ENCODE measurements at places on chromosomes 13 and 19. TPM values are rescaled to one million over a fixed set of nuclear protein-coding genes. Genes with fewer than 3 reads are reported as not detected.

ZNF112 gene
- total RNA-seq = 7.1 TPM

DNA sequence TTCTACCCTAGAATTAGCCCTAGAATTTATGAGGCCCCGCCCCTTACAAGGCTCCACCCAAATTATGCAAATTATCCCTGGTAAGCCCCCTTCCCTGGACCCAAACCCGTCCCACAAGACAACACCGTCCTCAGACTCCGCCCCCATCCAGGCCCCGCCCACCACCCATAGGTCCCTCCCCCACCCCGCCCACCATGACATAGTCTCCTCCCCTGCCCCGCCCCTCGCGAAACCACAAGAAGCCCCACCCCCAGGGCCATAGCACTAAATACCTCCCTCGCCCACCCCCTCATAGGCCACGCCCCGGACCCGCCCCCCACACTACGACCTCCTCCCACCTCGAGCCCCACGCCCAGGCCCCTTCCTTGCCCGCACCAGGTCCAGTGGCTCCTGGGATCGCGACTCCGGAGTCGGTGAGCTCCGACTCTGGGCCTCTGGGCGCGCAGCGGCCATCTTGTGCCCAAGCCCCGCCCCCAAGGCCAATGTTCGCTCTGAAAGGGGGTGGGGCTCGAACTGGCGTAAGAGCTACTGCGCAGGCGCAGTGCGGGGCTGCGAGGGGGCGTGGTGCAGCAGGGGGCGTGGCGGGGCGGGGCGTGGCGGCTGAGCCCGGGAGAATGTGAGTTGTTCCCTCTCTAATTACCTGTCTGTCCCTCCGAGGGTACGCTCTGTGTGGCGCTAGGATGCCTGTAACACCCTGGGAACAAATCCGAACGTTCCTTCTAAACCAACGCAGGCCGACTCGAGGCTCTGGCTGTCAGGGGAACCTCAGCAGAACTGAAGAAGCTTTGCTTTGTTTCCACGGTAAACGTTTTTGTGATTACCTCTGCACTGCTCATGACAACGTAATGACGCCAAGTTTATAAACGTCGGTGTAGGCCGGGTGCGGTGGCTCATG lies at the start of gene ZNF784:
ZNF784 (minus strand) TSS at position 458 of the 895 bp plus-strand sequence; CDS start at position 453, 5 bp downstream.
- DNase-seq = peak; percentile 91

DNA sequence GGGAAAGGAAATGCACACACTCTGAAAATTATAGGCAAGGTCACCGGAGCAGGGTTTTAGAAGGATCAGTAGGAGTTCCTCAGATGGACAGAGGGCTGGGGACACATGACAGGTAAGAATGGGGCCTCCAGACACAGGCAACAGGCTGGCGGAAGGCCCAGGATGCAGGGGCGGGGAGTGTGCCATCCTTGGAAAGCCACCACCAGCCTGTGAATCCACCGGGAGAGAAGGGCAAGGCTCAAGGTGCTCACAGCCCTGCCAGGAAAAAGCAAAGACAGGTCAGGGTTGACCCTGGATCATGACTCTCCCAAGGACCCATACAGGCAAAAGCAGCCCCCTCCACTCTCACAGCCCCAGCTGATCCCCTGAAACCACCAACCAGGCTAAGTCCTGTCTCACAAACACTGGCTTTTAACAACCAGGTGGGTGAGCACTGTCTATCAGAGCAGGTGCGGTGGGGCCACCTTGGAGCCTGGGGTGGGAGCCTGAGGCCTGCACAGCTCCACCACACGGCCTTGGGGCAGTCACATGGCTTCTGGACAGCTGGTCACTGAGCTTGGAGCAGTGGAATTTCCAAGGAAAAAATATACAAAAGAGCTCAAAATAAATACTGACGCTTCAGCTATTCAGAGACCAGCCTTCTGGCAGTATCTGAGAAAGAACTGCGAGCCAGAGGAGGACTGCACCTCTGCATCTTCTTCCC lies 35.2 kb upstream of the ISYNA1 start:
- no peak for DNase-seq

ZNF738 gene
- 18.4 TPM for total RNA-seq

- DNase-seq = peak; percentile 51
Measured at GRCh38 chr13:79581870-79582315, 100.9 kb downstream of the NDFIP2 start.

DNA sequence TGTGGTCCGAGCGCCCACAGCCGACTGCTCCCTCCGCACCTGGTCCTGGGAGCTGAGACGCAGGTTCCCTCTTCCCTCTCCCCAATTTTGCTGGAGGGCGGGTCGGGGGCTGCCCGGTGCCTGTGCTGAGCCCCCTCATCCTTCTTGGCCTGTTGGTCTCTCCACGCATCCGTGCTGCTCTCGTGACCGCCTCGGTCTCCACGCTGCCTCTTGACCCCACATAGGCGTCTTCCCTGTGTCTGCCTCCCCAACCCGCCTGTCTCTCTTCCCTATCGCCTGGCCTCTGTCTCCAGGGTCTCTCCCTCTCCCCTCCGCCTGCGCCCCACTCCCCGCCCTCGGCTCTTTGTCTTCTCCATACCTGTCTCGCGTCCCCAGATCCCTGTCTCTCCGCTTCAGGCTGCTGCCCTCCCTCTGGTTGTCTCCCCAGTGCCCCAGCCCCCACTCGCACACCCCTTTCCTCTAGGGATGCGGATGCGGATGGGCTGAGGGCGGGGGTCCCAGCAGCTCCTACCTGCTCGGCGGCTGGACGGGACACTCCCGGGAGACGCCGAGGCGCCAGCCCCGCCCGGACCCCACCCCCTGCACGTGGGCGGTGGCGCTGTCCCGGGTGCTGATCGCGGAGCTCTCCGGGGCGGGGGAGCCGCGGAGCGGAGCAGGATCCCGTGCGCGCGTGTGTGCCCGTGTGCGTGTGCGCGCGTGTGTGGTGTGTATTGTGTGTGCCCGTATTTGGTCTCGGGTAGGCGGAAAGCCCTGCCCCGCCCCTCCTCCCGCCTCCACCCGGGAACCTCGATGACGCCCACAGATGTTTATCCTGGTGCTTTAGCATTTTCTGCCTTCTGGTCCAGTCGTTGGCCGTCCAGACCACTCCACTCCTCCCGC lies at the start of gene SYT5:
SYT5 (minus strand) TSS at position 684 of the 879 bp plus-strand sequence. CDS start 1,248 bp downstream, outside the sequence.
- no peak for DNase-seq

Measured in SJSA1 (cell line).